ENCODE measurements at places on chromosomes 3 and 15.

- no peak for DNase-seq
These were observed 242.8 kb downstream of the ZNF385D start for GRCh38 chr3:21508246-21508645.

GRCh38 chr3:161274691-161275298 lies 53.7 kb downstream of the NMD3 start:
- DNase-seq: no peak

DNA sequence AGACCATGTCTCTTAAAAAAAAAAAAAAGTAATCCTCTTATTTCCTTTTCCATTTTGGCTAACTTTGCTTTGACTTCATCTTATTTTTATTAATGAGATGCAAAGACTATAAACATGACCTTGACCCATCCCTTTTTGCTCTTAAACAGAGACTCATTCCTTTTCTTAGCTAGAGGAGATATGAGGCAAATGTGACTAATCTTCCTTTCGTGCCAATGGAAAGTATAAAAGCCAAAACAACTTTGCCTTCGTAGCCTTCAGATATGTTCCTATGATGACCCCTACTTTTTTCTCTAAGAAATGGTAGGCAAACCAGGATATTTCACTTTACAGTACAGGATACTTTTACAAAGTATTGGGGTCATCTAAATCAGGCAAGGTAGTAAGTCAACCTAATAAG lies 36.9 kb upstream of the GOLGB1 start:
- no peak for DNase-seq

DNA sequence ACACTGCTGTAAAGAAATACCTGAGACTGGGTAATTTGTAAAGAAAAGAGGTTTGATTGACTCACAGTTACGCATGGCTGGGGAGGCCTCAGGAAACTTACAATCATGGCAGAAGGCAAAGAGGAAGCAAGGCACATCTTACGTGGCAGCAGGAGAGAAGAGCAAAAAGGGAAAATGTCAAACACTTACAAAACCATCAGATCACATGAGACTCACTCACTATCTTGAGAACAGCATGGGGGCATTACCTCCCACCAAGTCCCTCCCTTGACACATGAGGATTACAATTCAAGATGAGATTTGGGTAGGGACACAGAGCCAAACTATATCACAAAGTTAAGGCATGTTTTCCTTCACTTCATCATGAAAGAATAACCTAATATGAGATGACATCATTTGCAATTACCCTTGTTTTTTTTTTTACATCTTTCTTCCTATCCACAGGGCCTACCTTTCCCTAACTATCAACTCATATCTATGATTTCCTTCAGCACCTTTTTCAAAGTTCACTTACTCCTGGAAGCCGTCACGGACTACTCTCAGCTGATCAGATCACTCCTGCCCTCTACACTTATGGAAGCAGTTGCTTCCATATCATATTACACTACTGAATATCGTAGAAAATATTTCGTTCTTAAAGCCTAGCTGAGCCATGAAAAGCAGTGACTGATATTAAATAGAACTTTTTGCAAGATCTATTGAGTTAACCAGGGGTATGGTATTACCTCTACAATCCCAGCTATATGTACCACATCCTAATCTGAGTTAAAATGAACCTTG lies 25.5 kb upstream of the ATP8B4 start:
- peak; percentile 22 for DNase-seq

Measured in NCI-H524 treated with DMSO at 0.1 percent for 48 hours (cell line).